Uterus (tissue), 4 donors: ENCODE measurements at places on chromosomes 6 and 20.
A peak's percentile ranks its signal among the peaks of the same experiment; 100 is the strongest.

DNA sequence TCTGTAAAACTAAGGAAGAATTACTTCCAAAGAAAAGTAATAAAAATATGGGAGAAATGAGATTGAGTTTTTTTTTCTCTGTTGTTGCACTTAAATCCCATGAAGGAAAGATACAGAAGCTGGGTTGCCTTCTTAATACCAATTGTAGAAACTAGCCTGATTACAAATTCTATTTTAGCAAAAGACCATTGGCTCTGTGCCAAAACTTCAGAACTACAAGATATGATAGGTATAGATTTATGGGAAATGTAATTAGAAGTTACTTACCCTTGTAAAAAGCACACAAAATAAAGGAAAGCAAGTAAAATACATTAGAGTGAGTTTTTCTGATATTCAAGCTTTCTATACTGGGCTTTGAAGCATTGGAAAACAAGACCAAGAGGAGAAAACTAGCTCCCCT, 73.5 kb upstream of the SCGN start:
- no peak for DNase-seq

- DNase-seq: no peak
Observed at GRCh38 chr6:1131285-1132079, 180.4 kb upstream of the FOXQ1 start.

DNA sequence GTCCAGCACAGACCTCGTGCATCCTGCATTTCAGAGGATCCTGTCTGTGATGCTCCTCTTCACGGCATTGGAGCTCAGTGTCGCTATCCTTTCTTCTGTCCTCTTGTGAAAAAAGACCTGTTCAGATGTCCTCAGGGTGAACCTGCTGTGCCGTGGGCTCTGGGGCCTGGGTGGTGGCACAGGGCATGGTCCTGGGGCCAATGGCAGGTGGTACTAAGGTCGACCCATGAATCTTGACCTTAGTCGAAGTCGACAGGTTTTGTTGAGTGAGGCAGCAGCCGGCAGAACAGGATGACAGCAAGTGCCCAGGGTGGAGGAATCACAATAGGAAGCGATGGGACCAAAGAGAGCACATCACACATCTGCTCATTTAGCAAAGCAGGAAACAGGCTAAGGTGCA, 22.0 kb upstream of the MAS1L start:
- no peak for DNase-seq

- no peak for DNase-seq
Observed at GRCh38 chr20:51437182-51437924, 105.2 kb downstream of the NFATC2 start.

- DNase-seq: no peak
Observed at GRCh38 chr6:41022294-41022693, 16.7 kb downstream of the UNC5CL start.

DNA sequence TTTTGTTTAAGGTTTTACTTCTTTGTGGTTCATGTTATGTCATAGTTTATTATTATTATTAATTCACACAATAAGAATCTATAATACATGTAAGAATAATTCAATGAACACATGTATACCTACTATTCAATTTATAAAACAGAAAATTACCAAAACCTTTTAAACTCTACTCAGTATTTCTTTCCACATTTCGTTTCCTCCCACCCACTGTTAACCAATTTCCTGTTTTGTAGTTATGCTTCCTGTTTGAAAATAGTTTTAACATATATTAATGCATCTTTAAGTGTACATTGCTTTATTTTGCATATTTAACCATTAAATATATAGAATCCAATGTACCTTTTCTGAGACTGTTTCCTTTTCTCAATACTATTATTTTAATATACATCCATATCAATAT, 397.9 kb upstream of the SPTLC3 start:
- no peak for DNase-seq

GRCh38 chr20:46396052-46396740, 10.2 kb downstream of the ELMO2 start:
- no peak for DNase-seq

GRCh38 chr6:11917951-11918738, 94.0 kb upstream of the HIVEP1 start:
- no peak for DNase-seq

GRCh38 chr20:44736170-44737021, 9.3 kb upstream of the KCNK15 start:
- peak; percentile 57 for DNase-seq

- DNase-seq: no peak
Observed at GRCh38 chr20:40930561-40930960, 98.1 kb upstream of the TOP1 start.

GRCh38 chr6:128174724-128175123, 273.9 kb upstream of the THEMIS start:
- no peak for DNase-seq

DNA sequence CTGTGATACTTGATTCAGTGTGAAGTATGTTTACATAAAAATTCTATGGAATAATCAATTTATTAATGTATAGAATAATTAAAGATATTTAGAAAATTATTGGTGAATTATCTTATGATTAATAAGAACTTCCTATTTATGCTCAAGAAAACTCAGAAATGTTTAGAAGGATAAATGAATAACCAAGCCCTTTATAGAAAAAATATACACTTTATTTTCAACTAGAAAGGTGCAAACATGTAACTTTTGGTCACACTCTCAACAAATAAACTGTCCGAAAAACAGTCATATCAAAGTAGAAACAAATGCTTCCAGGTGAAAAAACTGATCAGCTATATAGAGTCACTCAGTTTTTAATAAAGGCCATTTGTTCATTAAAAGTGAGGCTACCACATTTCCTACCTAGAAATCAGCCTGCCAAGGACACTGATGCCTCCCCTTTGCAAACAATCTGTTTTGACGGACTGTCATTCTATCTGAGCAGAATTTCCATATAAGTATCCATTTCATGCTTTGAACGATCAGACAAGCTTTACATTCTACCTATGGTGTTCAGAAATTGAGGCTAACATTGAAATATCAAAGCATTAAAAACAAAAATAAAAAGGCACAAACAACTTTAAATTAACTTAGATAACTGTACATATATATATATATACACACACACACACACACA, 3.0 kb downstream of the CCN2 start:
- no peak for DNase-seq

GRCh38 chr6:5151360-5151954, 66.3 kb downstream of the PPP1R3G start:
- DNase-seq: no peak

DNA sequence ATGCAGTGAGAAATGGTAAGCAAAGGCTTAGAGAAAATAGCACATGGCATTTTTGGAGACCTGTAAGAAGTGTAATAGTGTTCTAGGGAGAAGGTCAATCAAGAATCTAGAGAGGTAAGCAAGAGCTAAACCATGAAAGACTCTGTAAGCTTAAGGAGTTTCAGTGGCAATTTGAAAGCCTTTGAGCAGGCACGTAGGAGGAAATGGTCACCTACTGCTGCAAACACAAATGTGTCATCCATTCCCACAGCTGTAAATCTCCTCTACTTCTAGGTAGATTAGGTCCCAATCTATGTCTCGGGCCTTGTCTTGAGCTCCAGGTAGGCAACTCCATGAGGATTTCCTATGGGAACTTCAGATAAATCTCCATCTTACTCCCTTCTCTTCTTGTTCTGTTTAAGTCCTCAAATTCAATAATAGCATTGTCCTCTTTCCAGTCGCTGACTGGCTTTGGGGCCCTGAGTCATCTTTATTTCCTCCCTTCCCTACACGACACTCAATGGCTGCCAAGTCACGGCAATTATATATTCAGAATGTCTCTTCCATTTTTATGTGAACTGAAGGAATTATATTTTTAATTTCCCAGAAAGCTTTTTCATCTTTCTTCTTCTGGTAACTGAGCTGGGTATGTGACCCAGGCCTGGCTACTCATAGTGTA, 24.2 kb upstream of the PAQR8 start:
- no peak for DNase-seq

- no peak for DNase-seq
Observed at GRCh38 chr6:142074516-142074915, 58.2 kb upstream of the GJE1 start.

GRCh38 chr6:14660806-14661579, 543.4 kb downstream of the CD83 start:
- no peak for DNase-seq

GRCh38 chr20:41309817-41310216, 7.7 kb downstream of the ZHX3 start:
- DNase-seq: no peak

- no peak for DNase-seq
Observed at GRCh38 chr6:149844480-149844879, 19.7 kb downstream of the LRP11 start.

- DNase-seq: no peak
Observed at GRCh38 chr20:45959956-45960630, 11.9 kb downstream of the ZNF335 start.

DNA sequence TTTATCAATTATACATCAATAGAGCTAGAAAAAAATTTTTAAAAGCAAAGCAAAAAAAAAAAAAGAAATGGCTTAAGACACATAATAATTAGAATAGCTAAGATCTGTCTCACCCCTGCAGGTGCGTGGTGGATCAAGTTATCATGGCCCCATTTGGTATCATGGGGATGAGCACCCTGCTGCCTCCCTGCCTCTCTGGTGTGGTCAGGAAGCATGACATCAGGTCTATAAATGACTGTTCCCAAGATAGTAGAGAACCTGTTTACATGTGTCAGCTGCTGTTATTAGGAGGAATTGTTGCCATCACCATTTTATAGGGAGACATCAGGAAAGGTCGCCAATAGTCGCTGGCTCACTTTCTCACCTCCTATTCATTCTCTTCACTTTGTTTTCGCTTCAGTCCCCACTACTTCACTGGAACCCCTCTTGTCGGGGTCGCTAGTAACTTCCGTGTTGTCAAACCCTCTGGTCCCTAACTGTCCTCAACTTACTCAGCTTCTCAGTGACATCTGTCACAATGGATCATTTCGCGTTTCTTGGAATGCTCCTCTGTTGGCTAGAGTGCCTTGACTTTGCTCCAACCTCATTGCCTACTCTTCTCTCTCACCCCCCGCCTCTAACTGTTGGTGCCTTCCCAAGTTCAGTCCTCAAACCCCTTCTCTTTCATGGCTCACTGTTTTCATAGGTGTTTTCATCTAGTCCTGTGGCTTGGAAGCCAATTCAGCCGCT, 4.7 kb downstream of the DNTTIP1 start:
- no peak for DNase-seq

- DNase-seq: no peak
Observed at GRCh38 chr6:44667668-44668390, 280.3 kb downstream of the CDC5L start.

GRCh38 chr6:156889986-156890385, 112.8 kb downstream of the ARID1B start:
- no peak for DNase-seq

GRCh38 chr20:4289875-4290274, 274.5 kb upstream of the RNF24 start:
- DNase-seq: no peak

- DNase-seq: no peak
Observed at GRCh38 chr6:116268589-116269293, 11.0 kb downstream of the TSPYL1 start.

DNA sequence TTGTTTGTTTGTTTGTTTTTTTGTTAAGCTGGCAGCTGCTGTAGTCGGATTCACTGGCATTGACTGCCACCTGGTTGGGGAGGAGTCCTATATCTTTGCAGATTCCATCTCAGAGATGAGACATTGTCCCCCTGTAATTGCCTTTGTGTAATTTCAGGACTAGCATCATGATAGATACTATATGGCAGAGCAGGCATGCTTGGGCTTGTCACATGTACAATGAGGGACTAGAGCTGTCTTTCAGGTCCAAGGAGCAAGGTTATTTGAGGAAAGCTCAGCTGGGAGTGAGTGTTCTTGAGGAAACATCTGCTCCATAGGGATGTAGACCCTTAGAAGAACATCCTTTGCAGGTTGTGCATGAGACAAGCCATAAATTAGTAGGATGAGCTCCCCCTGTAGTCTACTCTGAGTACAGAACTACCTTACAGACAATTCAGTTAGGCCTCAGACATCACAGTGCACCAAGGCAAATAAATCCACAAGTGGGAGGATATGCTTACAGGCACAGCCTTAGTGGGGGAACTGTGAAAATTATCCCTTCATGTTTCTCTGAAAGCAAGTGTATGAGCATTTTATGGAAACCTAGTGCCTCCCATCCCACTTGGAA, 62.1 kb downstream of the BMP2 start:
- no peak for DNase-seq

- peak; percentile 64 for DNase-seq
Observed at GRCh38 chr6:16723826-16724225, 37.4 kb downstream of the ATXN1 start.

GRCh38 chr6:28953039-28953584, 29.3 kb upstream of the TRIM27 start:
- no peak for DNase-seq

GRCh38 chr6:35259948-35260590, 534 bp downstream of the ZNF76 start:
- peak; percentile 64 for DNase-seq

- no peak for DNase-seq
Observed at GRCh38 chr20:63736893-63737694, 630 bp downstream of the LIME1 start.

DNA sequence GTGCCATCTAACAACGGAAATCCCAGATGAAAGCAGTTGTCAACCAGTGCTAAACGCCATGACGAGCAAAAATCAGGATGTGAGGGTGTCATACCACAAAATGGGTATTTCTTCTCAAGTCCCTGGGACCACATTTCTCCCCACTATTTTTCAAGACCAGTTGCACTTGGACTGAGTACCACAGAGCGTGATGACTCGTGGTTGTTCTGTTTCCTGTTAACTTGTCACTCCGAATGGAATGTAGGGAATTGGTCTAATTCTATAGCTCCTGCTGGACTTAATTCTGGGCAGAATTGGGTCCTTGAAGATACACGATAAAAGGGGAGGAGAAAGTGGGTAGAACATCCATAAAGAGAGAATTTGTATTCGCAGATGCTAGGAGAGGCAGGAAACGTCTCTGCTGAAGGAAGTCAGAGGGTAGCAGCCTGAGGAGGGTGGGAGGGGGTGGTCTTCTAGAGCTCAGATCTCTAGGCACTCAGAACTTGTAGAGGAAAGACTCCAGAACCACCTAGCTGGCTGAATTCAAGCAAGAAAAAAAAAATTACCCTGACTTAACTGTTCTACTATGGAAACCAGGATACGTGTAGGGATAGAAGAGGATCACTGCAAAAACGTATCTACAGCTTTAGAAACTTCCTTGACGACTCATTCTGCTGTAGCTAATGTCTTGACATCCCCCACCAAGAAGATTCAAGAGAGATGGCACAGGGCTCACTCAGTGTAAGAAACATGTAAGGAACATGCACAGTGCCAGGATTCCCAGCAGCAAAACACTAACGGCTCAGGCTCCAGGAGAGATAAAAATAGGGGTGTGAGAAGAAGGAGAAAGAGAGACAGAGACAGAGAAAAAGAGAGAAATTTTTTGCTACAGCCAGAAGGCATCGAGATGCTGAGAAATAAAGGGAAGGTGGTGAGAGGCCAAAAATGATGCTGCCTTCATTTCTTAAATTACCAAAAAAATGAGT, 494.7 kb downstream of the CD83 start:
- no peak for DNase-seq

- no peak for DNase-seq
Observed at GRCh38 chr6:31111712-31112111, 663 bp downstream of the C6orf15 start.
